Cardiac muscle cell (in vitro differentiated cells and primary cell): ENCODE measurements at places on chromosomes 4 and X.
A peak's percentile ranks its signal among the peaks of the same experiment; 100 is the strongest.

- no peak for DNase-seq
Observed at GRCh38 chrX:7076245-7076661, 71.3 kb upstream of the STS start.

- DNase-seq: no peak
Observed at GRCh38 chrX:39791691-39792090, 306.1 kb downstream of the BCOR start.

DNA sequence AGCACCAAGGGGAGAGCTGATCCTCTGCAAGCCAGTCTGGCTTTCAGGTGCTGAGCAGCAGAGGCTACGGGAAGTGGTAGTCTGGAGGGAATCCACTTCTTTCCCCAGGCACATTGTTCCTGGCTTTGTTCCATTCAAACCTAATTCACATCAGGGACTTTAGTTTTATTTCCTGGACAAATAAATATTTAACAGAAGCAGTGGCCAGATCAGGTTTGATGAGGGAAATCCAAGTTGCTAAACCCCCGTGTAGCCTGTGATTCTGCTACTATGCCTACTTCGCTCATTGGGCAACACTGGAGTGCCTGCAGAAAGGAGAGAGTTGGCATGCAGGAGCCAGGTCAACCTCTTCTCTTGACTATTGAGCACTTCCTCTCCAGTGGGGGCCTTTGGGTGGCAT is 13.8 kb upstream of the STBD1 start:
- no peak for DNase-seq

- DNase-seq: no peak
Observed at GRCh38 chrX:139304471-139304870, 226.1 kb upstream of the F9 start.

GRCh38 chr4:85910985-85911384 is 436.0 kb downstream of the ARHGAP24 start:
- no peak for DNase-seq

DNA sequence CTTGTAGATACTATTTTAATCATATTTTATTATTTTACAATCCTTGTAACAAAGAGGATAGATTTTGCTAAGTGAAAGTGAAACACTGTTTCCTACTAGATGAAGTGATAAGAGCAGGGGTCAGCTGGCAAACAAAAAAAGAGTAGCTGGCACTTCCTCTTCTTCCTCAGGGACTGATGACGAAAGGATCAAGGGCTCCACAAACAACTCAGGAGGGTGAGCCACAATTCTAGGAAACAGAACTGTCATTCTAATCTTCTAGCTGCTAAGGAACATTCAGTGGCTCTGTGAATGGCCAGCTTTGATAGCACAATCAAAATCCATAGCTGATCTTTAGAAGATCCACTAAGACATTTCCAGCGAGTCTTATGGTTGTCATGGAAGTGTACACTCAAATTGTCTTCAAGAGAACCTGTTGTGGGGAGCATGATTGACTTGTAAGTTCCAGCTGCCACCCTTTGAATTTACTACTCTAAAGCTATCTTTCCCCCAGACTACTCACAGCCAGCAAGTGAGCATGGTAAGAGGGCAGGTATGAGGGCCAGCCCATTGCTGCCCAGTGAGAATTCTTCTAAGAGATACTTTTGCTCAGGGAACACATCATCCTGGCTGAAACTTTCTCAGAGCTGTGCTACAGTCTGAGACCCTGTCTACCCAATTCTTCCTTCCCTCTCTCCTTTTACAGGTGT is 275.7 kb upstream of the RASGEF1B start:
- no peak for DNase-seq

DNA sequence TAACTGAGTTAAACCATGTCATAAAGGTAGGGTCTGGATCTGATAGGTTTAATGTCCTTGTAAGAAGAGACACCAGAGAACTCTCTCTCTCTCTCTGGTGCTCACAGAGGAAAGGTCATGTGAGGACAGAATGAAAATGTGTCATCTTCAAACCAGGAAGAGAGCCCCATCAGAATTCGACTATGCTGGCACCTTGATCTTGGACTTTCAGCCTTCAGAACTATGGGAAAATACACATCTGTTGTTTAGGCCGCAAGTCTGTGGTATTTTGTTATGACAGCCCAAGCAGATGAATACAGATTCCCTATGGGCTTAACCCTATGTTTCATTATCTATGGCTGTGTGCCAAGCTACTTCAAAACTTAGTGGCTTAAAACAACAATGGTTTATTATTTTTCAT is 105.5 kb upstream of the DDIT4L start:
- DNase-seq: peak; percentile 60

- no peak for DNase-seq
Observed at GRCh38 chrX:68536429-68536828, 37.6 kb downstream of the YIPF6 start.

DNA sequence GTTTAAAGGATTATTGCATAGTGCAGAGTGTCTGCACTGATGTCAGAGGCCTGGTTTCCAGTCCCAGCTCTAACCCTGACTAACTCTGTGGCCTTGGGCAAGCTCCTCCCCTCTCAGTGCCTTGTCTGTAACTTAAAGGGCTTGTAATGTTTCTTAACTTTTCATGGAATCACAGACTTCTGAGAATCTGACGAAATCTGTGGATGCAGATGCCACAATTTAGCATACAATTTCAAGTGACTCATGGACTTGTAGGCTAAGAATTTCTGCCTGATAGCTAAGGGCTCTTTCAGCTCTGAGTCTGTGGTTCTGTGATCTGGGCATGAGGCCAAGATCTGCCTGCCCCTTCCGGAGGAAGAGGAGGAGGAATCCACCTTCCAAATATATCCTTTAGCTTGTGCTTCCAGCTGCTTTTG is 236.9 kb downstream of the AR start:
- peak; percentile 78 for DNase-seq

DNA sequence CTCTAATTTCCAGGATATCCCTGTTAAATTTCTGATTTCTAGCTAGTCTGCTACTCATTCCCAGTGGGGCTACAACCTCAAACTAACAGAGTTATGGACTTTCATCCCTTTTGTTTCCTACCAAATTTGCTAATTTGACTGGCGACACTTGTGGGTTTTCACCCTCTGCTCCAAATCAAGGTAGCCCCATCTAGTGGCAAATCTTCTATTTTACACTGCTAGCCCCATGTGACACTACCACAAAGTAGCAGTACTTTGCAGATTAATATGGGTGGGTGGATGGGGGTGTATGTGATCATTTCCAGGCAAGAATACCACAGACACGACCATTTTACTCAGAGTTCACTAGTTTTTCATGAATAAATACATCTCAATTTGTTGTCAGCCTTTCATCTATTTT is 150.3 kb downstream of the MSL3 start:
- peak; percentile 50 for DNase-seq

DNA sequence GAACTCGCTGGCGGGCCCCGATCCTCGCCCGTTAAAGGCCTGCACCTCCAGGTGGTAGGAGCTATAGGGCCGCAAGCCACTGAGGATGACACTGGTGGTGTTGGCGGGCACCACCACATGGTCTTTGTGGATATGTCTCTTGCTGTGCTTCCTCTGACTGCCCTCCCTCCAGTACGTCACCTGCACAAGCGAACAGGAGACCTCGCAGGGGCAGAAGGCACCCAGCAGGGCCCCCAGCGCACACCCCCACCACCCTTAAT is 20.7 kb downstream of the L1CAM start:
- DNase-seq: no peak

- DNase-seq: no peak
Observed at GRCh38 chr4:172125443-172125842, 312.2 kb downstream of the GALNTL6 start.

DNA sequence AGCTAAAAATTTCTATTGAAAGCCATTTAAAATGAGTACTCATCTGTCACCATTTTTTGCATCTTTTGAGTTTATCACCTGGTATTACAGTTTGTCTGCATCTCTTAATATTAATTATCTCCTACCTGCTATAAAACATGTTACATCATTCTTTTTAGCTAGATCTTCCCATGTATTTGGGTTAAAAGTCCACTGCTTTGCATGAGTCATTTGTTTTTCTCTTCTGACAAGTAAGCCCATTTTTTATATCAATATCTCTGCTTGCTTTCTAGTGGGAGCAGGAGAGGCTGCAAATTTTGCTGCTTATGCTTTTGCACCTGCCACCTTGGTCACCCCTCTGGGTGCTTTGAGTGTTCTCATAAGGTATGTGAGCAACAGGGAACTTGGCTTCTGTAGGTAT is 16.1 kb downstream of the NIPAL1 start:
- no peak for DNase-seq

- DNase-seq: no peak
Observed at GRCh38 chr4:153014460-153014859, 78.3 kb downstream of the FHDC1 start.

- DNase-seq: peak; percentile 95
Observed at GRCh38 chrX:20141281-20142220, at the start of gene EIF1AX. Gene EIF1AX, minus strand, starts transcription at chrX:20141838. Its CDS starts 198 bp downstream, at chrX:20141640.

- DNase-seq: no peak
Observed at GRCh38 chr4:121139533-121140222, 24.4 kb downstream of the TNIP3 start.

- no peak for DNase-seq
Observed at GRCh38 chr4:165194368-165194767, 13.0 kb upstream of the KLHL2 start.

- DNase-seq: no peak
Observed at GRCh38 chr4:159017323-159018026, 85.4 kb upstream of the RAPGEF2 start.

DNA sequence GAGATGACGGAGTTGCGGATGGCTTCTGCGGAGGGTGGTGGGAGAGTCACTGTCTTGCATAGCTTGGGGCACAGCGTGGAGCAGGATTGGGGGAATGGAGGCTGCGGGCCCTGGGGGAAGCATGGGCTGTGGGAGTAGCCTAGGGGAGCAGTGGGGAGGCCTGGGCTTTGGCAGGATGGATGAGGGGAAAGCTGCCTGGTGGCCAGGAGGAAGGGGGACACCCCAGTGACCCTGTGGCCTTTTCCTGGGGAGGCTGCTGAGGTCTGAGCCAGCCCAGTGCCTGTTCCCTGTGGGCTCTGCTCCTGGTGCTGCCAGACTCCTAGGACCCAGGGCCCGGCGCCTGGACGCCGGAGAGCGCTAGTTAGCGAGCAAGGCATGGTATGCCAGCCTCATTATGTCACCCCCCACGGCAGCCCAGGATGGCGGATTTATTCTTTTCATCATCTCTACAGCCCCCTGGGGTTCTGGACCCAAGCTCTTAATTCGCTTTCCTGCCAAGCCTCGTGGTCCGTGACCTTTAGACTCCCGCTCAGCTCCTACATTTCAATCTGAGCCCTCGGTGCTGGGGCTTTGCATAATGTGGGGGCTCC is 39.8 kb downstream of the SORCS2 start:
- DNase-seq: no peak

- peak; percentile 52 for DNase-seq
Observed at GRCh38 chr4:140137671-140138070, 16.3 kb downstream of the MAML3 start.

GRCh38 chr4:125111323-125111722 is 203.4 kb upstream of the FAT4 start:
- DNase-seq: no peak

DNA sequence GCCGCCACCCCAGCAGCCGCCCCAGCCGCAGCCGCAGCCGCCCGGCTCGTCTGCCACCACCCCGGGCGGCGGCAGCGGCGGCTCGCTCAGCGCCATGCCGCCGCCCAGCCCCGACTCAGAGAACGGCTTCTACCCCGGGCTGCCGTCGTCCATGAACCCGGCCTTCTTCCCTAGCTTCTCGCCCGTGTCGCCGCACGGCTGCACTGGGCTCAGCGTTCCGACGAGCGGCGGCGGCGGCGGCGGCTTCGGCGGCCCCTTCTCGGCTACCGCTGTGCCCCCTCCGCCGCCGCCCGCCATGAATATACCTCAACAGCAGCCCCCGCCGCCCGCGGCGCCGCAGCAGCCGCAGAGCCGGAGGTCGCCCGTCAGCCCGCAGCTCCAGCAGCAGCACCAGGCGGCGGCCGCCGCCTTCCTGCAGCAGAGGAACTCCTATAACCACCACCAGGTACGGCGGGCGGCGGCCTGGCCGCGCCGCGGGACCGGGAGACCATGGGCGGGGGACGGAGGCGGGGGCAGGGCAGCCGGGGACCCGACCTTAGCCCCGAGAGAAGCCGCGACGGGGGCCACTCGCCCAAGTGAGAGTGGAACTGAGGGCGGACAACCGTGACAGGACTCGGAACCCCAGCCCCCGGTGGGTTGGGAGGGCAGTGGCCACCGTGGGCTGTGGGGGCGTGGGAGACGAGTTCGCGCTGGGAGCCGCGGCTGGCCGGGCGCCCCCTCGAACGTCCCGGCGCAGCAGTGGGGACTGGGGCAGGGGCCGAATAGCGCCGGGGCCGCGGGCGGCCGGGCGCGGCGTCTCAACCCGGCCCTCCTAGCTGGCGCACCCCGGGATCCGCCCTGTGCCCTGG is 1.8 kb downstream of the CPEB2 start:
- DNase-seq: peak; percentile 29

- DNase-seq: no peak
Observed at GRCh38 chrX:41881166-41881565, 42.2 kb downstream of the CASK start.

GRCh38 chrX:26954029-26954428 is 509.1 kb downstream of the PPP4R3C start:
- no peak for DNase-seq

GRCh38 chr4:157838366-157838765 is 334.5 kb downstream of the GASK1B start:
- DNase-seq: no peak

- peak; percentile 29 for DNase-seq
Observed at GRCh38 chrX:35726176-35726575, 72.0 kb upstream of the MAGEB16 start.

DNA sequence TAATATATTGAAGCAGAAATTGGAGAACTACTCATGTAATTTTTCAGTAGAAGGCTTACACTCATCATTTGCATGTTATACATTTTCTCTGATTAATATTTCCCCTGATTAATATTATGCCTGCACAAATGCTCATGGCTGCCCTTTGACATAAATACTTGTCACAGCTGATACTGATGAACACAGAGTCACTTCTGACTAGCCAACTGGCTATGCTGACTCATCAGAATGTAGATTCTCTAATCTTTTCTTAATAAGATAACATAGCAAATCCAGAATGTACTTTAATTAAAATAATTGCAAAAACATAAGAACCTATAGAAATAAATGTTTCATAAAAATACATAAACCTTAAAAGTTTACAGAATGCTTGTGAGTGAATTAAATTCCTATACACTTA is 52.4 kb upstream of the C4orf54 start:
- DNase-seq: no peak
